ENCODE measurements at places on chromosomes 3 and 15.
A peak's percentile ranks its signal among the peaks of the same experiment; 100 is the strongest.

- DNase-seq = no peak
Measured at GRCh38 chr15:101362359-101362758, 67.3 kb upstream of the SNRPA1 start.

GRCh38 chr15:47412136-47412535 lies 305.2 kb upstream of the SEMA6D start:
- DNase-seq = no peak

DNA sequence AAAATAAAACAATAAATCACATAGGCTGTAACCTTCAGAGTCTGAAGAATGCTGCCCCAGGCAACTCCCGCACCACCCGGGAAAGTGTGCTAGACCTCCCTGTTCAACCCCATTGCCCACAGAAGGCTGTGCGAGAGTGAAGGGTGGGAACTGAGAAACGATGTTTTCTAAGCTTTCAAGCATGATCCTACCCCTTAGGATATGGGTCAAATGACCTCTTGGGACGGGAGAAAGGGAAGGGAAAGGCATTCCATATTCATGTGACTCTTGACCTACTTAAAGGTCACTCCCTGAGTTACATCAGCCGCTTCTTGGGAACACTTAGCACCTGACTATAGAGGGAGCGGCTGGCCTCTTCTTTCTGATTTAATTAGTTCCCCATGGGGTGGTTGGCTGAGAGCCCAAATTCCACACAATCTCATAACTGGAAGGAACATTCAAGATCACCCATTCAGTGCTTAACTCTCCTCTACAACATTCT lies 114.7 kb upstream of the SLC24A5 start:
- DNase-seq = no peak

DNA sequence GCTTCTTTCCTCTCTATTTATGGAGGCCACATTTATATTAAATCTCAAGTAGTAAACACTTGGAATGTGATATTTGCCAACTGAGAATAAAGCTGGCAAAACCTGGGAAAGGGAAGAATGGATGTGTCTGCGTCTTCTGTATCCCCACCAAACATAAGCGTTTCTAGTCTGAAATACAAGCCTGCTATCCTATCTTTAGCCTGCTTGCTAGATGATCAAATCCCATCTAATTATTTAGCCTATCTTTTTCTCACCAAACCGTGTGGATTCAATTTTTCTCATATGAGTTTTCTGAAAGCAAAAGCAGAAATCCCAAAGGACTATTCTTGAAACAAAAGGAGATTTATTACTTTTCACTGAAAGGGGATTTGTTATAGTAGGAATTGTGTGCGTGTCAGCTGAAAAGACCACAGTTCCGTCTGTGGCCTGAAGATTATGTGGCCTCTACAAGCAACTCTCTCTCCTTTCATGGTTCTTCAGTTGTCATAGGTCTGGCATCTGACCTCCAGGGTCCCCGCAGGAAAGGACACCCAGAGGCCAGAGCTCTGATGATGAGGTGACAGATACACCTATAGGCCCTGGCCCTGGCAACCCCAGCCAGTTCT lies 266.0 kb upstream of the MCTP2 start:
- DNase-seq = no peak

GRCh38 chr3:41088882-41089281 lies 110.4 kb upstream of the CTNNB1 start:
- DNase-seq = no peak

DNA sequence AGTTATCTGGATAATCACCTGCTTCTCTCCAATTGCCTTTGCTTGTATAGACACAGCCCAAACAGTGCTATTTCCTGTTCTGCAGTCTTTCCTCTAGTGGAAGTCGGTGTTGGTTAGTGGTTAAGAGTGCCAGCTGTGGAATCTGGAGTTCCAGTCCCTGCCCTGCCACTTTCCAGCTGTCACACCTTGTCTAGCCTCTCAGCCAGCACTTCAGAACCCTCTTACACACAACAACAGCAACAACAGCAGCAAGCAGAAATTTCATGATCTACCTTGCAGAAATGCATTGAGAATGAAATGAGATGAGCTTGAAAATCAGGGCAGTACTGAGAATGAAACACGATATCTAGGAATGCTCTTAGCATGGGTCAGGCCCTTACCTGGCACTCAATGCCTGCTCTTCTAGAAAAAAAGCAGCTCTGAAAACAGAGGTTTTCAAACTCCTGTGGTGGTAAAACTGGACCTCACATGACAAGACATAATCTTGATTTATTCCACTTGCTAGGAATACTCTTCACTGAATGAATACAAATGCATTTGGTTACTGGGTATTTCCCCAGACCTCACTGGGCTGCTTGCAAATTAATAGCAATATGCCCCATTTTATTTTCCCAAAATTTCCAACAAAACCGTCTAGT lies 3.3 kb upstream of the WNT5A start:
- DNase-seq = no peak

GRCh38 chr3:55172913-55173312 lies 245.1 kb upstream of the LRTM1 start:
- DNase-seq = no peak

DNA sequence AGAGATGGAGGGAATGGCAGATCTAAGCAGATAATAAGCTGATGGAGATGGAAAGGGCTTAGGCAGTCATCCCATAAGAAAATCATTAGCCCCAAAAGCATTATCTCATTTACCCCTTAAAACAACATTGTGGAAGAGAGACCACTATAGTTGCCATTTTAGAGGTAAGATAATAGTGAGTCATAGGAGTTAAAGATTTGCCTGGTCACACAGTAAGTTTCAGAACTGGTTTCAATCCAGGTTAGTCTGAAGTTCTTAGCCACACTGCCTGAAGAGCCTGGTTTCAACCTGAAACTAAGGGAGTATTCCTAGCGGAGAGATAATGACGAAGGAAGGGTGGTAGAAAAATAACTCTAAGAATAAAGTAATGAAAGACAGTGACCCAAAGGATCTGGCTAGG lies 13.0 kb upstream of the UBR1 start:
- DNase-seq = no peak

DNA sequence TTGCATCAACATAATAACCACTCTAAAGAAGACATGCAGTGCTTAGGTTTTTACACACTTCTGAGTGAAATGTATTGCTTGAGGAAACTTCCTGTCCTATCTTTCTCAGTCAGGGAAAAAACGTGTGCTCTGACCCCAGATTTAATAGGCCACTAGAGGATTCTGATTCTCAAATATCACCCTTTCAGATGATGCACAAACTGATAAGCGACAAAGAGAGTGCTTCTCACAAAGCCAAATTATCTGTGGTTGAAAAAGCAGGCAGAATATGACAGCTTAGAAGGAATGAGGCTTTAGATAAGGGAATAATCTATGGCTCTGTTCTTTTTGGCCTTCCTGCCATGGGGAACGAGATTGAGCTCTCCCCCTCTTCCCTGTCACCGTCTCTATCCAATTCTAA lies 583.4 kb upstream of the SGO1 start:
- DNase-seq = no peak

GRCh38 chr3:95752199-95752598 lies 1062.2 kb upstream of the EPHA6 start:
- DNase-seq = no peak

DNA sequence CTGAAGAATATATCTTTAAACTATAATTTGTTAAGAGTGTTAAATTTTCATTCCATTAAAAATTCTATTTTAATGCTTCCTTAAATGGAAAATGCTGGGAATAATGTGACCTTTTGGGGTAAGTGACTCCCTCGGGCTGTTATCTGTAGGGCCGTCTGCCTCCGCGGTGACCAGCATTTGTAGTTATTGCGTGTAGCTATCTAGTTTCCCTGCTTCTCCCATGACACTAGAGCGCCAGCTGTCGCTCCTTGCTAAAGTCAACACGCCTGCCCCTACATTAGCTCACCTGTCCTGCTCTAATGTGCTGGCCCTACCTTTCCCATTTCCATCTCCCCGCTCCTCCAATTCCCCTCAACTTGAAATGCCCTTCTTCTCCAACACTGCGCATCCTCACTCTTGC lies 12.4 kb upstream of the CHRM5 start:
- no peak for DNase-seq

DNA sequence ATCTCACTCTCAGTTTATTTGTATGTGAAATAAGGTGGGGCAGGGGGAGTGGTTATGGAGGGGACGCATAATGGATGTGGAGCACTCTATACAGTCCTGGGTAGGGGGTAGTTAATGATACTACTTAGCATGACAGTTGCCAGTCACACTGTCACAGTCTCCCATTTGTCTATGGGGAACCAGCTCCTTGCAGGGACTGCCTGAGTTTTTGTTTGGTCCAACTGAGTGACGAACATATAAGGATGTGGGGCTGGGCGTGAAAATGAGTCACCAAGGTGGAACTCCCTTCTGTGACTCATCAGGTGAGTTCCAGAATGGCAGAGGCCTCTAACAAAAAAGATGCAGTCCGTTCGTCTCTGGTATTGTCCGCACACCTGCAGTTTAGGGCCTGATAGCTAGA lies 235.3 kb upstream of the ST8SIA2 start:
- DNase-seq = no peak

DNA sequence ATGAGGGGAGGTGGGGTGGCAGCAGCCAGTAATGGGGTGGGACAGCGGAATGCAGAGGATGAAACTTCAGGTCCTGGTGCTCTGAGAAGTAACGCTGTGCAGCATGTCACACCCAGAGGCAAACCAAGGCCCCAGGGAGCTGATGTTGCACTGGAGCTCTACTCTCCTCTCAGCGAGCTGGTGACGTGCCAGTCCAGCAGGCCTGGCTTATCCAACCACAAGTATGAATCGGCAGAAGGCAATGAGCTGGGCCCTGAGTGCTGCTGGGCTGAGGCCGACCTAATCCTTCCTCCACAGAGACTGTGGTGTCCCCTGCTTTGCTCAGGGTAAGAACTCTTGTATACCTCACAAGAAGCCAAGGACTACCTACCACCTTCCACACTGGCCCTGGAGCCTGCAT lies 30.5 kb downstream of the CD86 start:
- DNase-seq = no peak

DNA sequence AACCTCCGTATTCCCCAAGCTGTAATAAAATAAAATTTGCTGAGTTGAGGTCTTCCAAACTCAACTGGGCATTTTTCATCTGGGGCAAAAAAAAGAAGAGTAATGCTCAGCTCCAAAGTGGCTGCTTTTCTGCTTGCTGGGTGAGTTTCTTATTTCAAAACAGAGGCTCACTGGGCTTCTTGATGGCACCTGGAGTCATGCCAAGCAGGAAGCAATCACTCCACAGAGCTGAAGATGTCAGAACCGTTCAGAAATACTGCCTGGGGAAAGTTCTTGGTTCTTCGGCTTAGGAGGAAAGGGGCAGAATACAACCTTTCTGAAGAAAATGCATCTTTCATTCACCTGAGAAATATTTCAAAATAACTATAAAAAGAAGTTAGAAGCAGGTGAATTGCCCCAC lies 4.1 kb downstream of the CCR9 start:
- DNase-seq = no peak

- DNase-seq = no peak
Measured at GRCh38 chr3:167700046-167700445, 34.6 kb downstream of the PDCD10 start.

DNA sequence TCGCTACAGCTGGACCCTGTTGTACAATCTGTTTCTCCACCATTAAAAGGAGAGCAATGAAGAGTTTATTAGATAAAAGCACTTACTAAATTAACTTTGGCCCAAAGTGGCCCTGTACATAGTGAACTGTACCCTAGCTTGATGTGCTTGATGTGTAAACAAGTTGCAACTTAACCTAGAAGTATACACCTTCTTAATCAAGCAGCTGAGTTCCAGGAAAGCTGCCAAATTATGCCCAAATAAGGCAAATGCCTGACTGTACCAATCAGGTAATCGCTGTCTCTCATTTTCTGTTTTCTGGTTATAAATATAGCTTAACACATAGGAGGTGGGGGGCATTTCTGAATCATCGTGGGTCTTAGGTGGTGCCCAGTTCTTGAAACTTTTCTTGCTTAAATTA lies 704.8 kb upstream of the CBLB start:
- no peak for DNase-seq

- no peak for DNase-seq
Measured at GRCh38 chr3:42183991-42184632, 81.9 kb downstream of the CCK start.

GRCh38 chr15:68372291-68372811 lies 59.6 kb downstream of the ITGA11 start:
- peak; percentile 43 for DNase-seq

DNA sequence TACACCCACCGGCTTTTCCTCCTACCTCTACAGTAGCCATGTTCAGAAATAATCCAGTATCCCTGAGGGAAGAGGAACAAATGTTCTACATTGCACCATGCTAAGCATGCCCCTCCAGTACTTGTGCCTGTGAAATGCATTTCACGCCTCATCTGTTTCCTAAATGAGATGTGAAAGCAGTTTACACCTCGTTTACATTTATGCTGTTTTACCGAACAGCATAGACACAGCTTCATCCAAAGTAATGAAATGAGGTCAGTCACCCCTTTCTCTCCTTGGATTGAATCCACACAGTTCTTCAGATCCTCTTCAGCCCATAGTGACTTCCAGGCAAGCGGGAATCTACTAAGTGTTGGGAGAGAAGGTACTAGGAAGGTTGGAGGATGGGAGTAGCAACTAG lies 514.3 kb downstream of the PDCD6IP start:
- no peak for DNase-seq

DNA sequence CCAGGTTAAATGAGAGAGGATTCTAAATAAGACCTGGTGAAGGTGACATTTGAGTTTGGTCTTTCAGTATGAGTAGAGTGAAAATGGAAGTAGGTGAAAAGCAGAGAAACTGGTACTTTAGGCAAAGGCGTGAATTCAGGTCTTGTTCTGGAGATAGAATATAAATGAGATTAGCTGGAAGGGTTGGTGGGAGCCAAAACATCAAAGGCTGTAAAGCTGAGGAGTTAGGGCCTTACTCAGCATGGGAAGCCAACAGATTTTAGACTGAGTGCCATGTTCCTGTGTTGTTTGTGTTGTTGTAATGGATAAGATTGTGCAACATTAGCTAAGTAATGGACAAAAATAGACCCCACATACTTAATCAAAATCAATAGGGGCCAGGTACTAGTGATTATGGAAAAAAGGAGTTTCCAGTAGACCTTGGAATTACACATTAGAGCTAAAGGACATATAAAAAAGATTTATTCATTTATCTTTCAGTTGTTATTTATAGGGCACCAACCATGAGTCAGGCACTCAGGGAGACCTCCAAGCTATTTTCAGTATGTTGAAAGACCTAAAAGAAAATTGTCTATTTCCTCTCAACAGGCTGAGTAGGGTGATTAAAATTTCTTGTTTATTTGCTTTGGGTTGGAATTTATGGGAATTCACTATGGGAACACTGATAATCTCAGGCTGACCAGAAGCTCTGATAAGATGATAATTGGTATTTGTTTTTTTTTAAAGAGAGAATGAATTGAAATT lies 20.8 kb downstream of the ARL14 start:
- no peak for DNase-seq

DNA sequence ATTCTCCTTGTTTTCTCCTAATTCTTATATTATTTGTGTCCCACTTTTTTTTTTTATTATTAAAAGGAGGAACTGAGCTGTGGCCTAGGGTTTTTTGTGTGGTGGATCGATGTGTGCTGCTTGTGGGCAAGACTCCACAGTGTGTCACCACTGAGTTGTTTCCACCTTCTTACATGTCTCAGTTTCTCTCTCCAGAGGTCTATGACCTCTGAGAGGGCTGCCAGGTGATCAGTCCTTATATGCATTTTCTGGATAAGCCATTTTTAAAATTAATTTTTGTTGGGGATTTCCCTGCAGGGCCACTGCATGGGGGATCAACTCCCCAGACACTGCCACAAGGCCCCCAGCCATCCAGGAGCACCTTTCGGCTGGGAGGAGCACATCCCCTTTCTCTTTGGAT lies 27.8 kb downstream of the IQCF6 start:
- no peak for DNase-seq

Measured in right forelimb (tissue), 1 donor.